CMK (cell line): ENCODE measurements at places on chromosomes 16 and 17.

- no peak for DNase-seq
Measured at GRCh38 chr17:32551186-32551955, 64.6 kb downstream of the CDK5R1 start.

DNA sequence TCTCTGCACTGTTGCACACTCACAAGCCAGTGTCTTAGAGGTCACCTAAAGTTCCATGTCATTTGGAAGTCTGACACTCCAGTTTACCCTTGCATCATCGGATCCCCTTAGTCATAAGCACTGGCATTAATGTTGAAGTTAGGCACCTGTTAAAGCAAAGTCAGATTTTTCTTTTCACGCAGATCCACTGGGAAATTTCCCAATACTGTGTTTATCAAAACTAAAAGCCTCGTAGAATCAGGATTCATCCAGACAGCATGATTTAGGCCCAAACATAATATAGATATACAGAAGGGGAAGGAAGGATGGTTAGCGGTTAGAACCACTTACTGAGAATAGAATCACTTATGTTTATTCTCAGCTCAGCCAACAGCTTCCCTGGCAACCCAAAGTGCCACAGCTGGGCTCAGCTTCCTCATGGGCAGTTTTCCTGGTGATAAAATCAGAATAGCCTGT is 30.1 kb upstream of the HAPSTR1 start:
- no peak for DNase-seq

DNA sequence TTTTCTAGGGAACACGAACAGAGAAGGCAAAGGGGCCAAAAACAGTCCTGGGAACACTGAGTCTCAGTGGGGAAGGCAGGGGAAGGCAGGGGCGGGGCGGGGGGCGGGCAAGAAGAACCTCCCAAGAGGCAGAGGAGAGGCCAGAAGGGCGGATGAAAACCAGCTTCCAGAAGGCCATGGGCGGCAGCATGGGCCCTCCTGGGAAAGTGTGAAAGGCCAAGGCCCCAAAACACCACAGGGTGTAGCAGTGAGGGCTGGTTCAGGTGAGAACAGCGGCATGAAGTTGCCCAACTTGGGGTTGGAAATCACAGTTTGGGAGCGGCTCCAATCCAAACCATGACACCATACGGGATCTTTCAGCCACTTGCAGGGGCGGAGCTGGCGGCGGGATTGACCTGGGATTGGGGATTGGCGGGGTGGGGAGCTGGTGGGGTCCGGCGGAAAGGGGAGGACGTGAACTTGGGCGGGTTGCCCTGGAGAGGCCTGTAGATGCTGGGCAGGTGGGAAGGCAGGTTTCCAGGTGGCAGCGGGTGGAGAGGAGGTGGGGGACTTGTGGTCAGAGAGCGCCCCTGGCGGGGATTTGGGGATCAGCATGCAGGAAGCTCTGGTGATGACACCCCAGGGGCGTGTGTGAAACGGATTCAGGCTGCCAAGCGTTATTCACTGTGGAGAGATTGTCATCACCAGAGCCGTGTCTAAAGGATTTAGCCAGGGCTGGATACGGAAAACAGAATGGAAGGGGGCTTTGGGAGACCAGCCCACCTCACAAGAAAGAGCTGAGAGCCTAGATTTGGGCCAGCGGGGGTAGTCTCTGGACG is 80.9 kb downstream of the ARHGAP23 start:
- peak; percentile 21 for DNase-seq

- no peak for DNase-seq
Measured at GRCh38 chr16:9206156-9206555, 114.7 kb downstream of the HAPSTR1 start.

DNA sequence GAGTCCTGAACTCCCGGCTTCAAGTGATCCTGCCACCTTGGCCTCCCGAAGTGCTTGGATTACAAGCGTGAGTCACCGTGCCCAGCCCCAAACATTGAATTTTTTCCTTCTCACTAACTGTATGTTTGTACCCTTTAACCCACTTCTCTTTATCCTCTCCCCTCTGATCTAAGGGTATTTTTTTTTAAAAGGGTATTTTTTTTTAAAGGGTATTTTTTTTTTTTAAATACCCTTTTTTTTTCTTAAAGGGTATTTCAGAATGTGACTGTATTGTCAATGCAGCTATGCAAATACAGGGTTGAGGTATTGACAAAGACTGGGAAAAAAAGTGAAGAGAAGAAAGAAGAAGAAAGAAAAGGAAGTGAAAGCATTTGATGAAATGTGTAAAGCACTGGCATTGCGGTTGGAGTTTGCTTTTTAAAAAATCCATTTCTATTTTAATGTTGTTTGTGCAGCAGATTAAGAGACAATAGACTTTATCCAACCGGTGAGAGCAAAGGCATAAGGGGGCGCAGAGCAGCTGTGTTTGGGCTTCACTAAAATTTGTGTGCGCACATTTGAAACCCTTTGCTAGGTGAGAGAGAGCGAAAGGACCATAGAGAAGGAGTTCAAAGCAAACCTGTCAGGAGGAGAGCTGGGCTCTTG is 42.4 kb downstream of the SYT17 start:
- DNase-seq: no peak

- no peak for DNase-seq
Measured at GRCh38 chr16:3065069-3065741, at the start of gene IL32. Gene IL32, plus strand, starts transcription at chr16:3065640. Its CDS starts 172 bp downstream, at chr16:3065812.

GRCh38 chr16:19783363-19784182 is 65.5 kb downstream of the IQCK start:
- no peak for DNase-seq

- DNase-seq: no peak
Measured at GRCh38 chr16:57480754-57481230, 5.5 kb downstream of the DOK4 start.

DNA sequence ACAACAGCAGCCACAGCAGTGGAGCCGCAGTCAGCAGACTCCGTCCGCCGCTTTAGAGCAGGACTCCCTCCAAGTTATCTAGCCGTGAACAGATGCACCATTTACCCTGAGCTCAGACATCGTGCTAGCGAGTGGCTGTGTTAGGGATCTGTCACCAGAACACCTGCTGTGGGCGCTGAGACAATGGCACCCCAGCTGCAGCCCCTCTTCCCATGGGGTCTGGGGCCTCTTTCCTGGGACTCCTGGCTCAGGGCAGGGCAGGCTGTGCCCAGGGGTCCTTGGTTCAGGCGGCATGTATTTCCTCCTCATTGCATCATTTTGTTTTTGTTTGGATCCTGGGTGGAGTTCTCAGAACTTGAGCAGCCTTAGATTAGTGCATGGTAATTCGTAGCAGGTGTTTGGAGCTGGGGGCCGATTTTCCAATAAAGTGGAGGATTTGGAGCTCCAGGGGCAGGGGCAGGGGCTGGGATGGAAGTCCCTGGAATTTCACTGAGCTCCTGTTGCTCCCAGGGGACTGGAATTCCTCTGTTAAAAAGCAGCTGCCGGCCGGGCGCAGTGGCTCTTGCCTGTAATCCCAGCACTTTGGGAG is 23.4 kb downstream of the NMRAL1 start:
- DNase-seq: no peak

DNA sequence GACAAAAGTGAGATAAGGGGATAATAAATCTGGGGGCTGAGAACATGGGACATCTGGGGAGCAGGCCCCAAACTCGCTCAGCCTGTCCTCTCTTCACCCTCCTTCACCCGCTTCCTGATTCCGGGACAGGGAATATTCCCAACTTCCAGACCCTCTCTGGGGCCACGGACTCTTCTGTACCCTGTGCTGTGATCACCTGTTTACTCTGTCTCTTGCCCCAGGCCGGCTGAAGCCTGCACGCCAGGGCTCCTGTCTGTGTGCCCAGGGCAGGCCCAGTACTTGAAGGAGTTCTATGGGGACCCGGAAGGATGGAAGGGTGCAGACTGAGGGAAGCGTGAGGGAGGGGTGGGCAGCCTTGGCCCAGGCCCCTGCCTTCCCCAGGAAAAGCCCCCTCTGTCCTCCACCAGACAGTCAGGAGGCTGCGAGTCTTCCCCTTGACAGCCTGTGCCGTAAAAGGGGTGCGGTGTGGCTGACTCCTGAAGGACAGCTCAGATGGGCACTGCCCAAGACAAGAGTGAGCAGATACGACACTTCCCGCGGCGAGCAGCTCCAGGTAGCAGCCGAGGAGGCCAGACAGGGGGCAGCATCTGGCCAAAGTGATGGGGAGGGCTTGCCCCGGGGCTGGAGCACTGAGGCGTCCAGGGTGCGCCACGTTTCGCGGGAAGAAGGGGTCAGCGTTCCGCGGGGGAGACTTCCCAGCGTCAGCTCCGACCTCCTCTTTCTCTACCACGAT is 1.0 kb upstream of the CCNF start:
- peak; percentile 24 for DNase-seq

DNA sequence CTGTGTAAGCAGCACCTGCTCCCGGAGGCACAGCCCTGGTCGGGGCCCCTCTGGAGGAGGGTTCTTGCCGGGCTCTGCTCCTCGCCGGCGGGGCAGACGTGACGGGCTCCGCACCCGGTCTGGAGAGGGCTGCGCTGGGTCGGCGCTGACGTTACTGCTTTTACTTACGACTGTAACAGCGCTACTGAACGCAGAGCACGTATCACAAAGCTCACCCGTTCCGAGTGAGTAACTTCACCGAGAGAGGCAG is 1.3 kb upstream of the RAB40C start:
- no peak for DNase-seq

DNA sequence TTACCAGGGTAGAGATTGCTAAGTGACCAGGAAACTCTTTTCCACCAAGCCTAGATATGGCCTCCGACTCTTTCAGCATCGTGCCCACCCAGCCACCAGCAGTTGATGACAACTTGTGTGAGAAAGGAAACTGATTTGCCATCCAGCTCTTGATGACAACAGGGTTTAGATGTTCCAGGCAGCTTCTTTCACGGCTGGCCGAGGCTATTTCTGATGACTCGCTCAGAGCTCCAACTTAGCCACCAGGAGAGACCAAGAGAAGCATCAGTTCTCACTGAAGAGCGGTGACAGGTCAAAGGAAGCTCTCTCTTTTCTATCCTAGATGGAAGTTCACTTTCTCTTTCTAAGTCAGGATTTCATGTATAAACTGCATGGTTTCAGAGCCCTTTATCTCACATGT is 61.2 kb downstream of the MPHOSPH6 start:
- no peak for DNase-seq

GRCh38 chr17:75769536-75769935 is 4.5 kb upstream of the GALK1 start:
- DNase-seq: no peak

DNA sequence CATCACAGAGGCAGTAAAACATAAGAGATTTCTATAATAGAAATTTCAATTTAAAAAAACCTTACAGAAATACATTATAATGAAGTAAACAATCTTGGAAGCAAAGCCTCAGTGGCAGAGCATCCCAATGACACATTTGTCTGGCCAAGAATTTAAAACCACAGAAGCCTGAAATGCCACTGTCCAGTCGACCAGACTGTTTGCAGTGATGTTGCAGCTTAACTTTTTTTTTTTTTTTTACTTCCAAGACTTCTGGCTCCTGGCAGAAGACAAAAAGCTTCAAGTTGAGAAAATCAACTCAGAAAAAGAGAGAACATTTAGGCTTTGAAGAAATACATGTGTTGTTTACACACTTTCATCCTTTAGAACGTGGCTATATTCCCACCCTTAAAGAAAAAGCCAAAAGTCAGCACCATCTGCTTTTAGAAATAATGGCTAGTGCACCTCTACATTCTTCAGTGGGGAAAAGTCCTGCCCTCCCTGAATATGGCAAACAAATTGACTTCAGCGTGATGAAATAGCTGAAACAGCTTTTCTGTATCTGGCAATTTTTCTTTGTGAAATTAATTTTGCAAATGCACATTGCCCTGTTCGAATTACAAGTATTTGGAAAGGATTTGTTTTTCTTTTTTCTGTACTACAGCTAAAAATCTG is 205.5 kb upstream of the MON1B start:
- DNase-seq: no peak

DNA sequence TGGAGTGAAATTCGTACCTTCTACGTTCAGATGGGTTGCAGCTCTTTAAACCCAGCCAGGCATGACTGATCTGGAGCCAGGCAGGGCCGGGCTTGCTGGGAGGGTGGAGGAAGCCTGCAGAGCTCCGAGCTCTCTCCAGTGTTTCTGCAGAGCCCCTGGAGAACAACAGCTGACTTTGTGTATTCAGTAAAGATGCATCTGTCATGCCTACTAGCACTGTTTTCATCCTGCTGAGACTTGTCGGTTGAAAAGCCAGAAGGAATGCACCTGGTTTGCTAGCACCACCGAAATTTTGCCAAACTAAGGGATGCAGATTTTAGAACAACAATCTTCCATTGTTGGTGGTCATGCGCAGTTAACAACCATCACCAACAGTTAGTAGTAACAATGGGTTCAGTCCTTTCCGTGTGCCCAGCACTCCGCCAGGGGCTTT is 22.4 kb upstream of the SCNN1B start:
- no peak for DNase-seq

DNA sequence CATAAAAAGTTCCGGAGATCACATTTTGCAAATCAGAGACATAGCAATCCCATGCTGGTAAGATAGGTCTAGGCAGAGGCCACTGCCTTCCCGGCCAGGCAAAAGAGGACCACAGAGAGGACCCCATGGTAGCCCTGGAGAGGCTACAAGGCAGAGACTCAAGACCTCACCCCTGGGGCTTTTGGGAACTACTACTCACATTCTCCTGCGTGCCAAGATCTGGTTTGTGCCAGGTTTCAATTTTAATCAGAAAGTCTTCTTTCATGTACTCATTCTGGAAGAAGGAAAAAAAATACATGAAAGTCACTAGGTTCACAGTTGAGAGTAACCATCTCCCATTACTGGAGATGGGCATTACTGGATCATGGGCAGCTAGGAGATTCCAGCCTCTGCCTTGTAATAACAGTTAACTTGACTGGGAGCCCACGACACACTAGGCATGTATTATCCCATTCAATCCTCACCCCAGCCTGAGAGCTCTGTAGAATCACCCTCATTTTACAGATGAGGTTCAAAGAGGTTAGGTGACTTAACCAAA is 21.2 kb downstream of the PITPNA start:
- no peak for DNase-seq

DNA sequence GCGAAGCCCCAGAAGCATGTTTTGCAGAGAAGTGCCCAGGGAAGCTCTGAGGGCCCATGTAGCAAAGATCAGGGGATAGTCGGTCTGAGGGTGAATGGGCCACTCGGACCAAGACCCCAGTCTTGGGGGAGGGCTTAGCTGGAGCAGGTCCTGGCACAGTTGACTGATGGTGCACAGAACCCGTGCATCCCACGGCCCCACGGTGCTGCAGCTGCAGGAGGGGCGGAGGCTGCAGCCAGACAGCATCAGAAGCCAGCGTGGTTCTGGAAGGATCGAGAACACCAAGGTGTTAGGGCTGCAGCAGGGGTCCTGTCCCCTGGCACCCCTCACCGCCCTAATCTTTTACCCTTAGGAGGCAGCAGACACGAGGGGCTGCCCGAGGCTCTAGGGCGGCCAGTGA is 6.5 kb upstream of the MC1R start:
- no peak for DNase-seq

GRCh38 chr17:11296994-11297393 is 56.0 kb downstream of the SHISA6 start:
- no peak for DNase-seq

- DNase-seq: no peak
Measured at GRCh38 chr16:68335175-68335574, 24.4 kb downstream of the PRMT7 start.

GRCh38 chr16:67933805-67934204 is 2.1 kb upstream of the CTRL start:
- no peak for DNase-seq
